ENCODE measurements at places on chromosomes 1 and 21. TPM values are rescaled to one million over a fixed set of nuclear protein-coding genes. Genes with fewer than 3 reads are reported as not detected.

PRRX1 gene
- total RNA-seq = 57.1 TPM

ACTN2 gene
- 2.7 TPM for total RNA-seq

DNA sequence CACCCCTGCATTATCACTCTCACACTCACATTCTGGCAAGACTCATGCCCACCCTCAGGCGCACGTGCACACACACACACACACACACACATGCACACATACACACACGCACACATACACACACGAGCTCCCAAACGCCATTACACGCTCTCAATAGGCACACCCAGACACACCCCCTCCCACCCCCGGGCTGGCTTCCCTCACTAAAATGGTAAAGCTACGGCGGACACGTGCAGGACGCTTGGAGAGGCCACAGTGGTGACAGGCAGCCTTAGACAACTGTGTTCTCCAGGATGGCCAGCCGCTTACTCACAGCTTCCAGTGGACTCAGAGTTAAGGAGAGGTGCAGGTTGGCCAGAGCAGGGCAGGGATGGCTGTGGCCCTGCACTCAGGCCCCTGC lies 10.1 kb downstream of the MATN1 start:
- no peaks in the 10 kb centered on the region for H3K27me3 ChIP-seq
- H3K4me1 ChIP-seq = no peaks in the 10 kb centered on the region
- no peak overlapping the region for H3K27ac ChIP-seq

OR2T33 gene
- not detected for total RNA-seq

PRKAA2 gene
- total RNA-seq = 3.3 TPM

DNA sequence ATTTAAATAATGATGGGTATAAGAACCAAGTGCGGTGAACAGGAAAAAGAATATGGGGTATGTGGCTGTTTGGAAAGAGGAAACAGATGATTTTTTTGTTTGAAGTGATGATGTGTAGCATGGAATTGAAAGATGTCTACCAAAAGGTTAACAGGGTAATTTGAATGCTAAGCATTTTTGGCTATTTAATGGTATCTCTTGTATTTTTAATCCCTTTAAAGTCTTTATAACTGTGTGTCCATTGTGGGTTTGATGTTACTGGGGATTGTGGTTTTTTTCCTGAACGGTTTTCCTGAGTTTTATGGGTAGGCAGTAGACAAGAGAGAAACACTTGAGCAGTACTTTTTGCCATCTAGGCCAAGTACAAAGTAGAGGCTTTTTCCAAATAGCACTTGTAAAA lies 63.2 kb downstream of the PRDM2 start:
- DNase-seq = no peak
- no peak overlapping the region for H3K27ac ChIP-seq
- no peaks in the 10 kb centered on the region for H3K27me3 ChIP-seq
- H3K36me3 ChIP-seq = no peaks in the 10 kb centered on the region
- no peak overlapping the region for H3K4me3 ChIP-seq
- peaks cover 18% of the 10 kb centered on the region for H3K4me1 ChIP-seq

ANKRD65 gene
- 48.8 TPM for total RNA-seq

GRCh38 chr1:47527653-47528272 lies 89.9 kb downstream of the FOXD2 start:
- no peaks in the 10 kb centered on the region for H3K27me3 ChIP-seq
- no peak overlapping the region for H3K4me3 ChIP-seq
- no peak overlapping the region for H3K27ac ChIP-seq
- no peaks in the 10 kb centered on the region for H3K4me1 ChIP-seq
- DNase-seq = no peak

GRCh38 chr1:32400876-32401631 lies 6.8 kb upstream of the BSDC1 start:
- no peaks in the 10 kb centered on the region for H3K4me1 ChIP-seq
- DNase-seq = peak; percentile 88
- no peak overlapping the region for H3K27ac ChIP-seq
- H3K4me3 ChIP-seq = no peak overlapping the region
- no peaks in the 10 kb centered on the region for H3K27me3 ChIP-seq
- no peaks in the 10 kb centered on the region for H3K36me3 ChIP-seq

CELSR2 gene
- 6.7 TPM for total RNA-seq

AGT gene
- total RNA-seq = 0.60 TPM

GRCh38 chr1:66386712-66387111 lies 147.2 kb upstream of the SGIP1 start:
- no peaks in the 10 kb centered on the region for H3K27me3 ChIP-seq
- no peaks in the 10 kb centered on the region for H3K36me3 ChIP-seq
- H3K27ac ChIP-seq = no peak overlapping the region
- no peak for DNase-seq

- H3K4me3 ChIP-seq = no peak overlapping the region
- H3K27ac ChIP-seq = no peak overlapping the region
- no peaks in the 10 kb centered on the region for H3K36me3 ChIP-seq
- no peaks in the 10 kb centered on the region for H3K27me3 ChIP-seq
- DNase-seq = no peak
- no peaks in the 10 kb centered on the region for H3K4me1 ChIP-seq
These were observed 211.7 kb downstream of the NFIA start for GRCh38 chr1:61293986-61294504.

- H3K27me3 ChIP-seq = no peaks in the 10 kb centered on the region
- no peaks in the 10 kb centered on the region for H3K36me3 ChIP-seq
- no peaks in the 10 kb centered on the region for H3K4me1 ChIP-seq
- no peak overlapping the region for H3K27ac ChIP-seq
- H3K4me3 ChIP-seq = peak overlapping the region; percentile 76
These were observed 8.3 kb upstream of the MPZL1 start for GRCh38 chr1:167713330-167714081.

STK40 gene
- total RNA-seq = 83.2 TPM

DNA sequence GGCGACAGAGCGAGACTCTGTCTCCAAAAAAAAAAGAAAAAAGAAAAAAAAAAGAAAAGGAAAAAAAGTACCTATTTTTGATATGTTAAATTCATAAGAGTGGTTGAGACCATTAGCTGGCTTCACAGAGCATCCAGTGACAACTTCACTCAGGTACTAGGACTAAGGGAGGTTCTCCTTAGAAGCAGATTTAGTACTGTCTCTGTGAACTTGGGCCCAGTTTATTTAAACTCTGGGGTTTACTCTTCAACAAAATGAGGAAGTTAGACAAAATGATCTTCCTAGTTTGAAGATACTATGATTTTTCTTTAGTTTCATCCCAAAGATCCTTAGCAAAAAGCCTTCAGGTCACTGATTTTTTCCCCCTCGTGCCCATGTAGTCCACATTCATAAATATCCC lies 21.2 kb downstream of the MACO1 start:
- H3K36me3 ChIP-seq = no peaks in the 10 kb centered on the region
- no peaks in the 10 kb centered on the region for H3K27me3 ChIP-seq
- DNase-seq = no peak
- H3K27ac ChIP-seq = no peak overlapping the region
- no peaks in the 10 kb centered on the region for H3K4me1 ChIP-seq

VWA5B1 gene
- total RNA-seq = 0.15 TPM

RSPH1 gene
- total RNA-seq = 2.5 TPM

NHLH2 gene
- not detected for total RNA-seq

GRCh38 chr1:206663832-206664652 lies 20.7 kb upstream of the MAPKAPK2 start:
- no peaks in the 10 kb centered on the region for H3K36me3 ChIP-seq
- no peaks in the 10 kb centered on the region for H3K27me3 ChIP-seq
- no peak overlapping the region for H3K27ac ChIP-seq
- no peak overlapping the region for H3K4me3 ChIP-seq
- H3K4me1 ChIP-seq = peaks cover 5% of the 10 kb centered on the region
- DNase-seq = peak; percentile 55

- no peak overlapping the region for H3K4me3 ChIP-seq
- DNase-seq = no peak
- H3K27ac ChIP-seq = no peak overlapping the region
- no peaks in the 10 kb centered on the region for H3K27me3 ChIP-seq
- H3K4me1 ChIP-seq = no peaks in the 10 kb centered on the region
- H3K36me3 ChIP-seq = no peaks in the 10 kb centered on the region
These were observed 16.5 kb downstream of the DR1 start for GRCh38 chr1:93362237-93362636.

GRCh38 chr1:37616330-37616729 lies 18.4 kb downstream of the RSPO1 start:
- H3K4me1 ChIP-seq = no peaks in the 10 kb centered on the region
- no peak for DNase-seq
- H3K4me3 ChIP-seq = no peak overlapping the region
- no peaks in the 10 kb centered on the region for H3K36me3 ChIP-seq

GRCh38 chr1:205584732-205585131 lies 47.1 kb downstream of the ELK4 start:
- H3K27me3 ChIP-seq = no peaks in the 10 kb centered on the region
- H3K36me3 ChIP-seq = no peaks in the 10 kb centered on the region
- H3K27ac ChIP-seq = no peak overlapping the region
- H3K4me1 ChIP-seq = peaks cover 11% of the 10 kb centered on the region
- DNase-seq = no peak

DNA sequence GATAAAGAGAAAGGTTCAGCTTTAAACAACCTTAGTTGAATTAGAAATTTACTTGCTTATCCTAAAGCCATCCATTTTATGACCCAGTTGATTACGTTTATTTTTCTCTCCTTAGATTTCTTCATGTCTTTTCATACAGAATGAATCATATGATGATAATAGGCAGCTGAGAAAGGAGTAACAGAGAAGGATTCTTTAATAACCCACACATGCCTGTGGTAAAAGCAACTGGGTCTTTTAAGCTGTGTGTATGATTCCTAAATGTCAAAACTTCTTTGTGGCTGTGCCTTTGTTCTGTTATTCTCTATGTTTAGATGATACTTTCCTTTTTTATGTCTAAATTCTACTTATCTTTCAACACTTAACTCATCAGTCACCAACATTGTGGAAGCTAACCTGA lies 626.5 kb downstream of the NCAM2 start:
- no peaks in the 10 kb centered on the region for H3K27me3 ChIP-seq
- no peak overlapping the region for H3K27ac ChIP-seq
- H3K36me3 ChIP-seq = no peaks in the 10 kb centered on the region
- H3K4me1 ChIP-seq = no peaks in the 10 kb centered on the region

DNA sequence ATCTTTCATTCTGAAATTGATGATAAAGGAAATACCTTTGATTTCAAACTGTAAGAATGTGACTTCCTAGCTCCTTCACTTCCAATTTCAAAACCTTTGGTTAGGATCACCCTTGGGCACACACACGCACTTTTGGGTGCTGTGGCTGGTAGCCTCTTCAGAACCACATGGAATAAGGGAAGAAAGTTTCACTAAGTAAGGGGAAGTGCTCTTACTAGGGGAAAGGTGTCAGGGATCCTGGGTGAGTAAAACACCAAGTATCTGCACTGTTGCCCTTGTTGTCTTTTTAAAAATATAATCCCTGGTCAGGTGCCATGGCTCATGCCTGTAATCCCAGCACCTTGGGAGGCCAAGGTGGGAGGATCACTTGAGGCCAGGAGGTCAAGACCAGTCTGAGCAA lies 132.4 kb downstream of the SDCCAG8 start:
- H3K27me3 ChIP-seq = no peaks in the 10 kb centered on the region
- H3K36me3 ChIP-seq = no peaks in the 10 kb centered on the region
- H3K4me1 ChIP-seq = no peaks in the 10 kb centered on the region
- no peak for DNase-seq
- H3K27ac ChIP-seq = no peak overlapping the region

GRCh38 chr1:167635156-167635648 lies 5.2 kb downstream of the RCSD1 start:
- peaks cover 8% of the 10 kb centered on the region for H3K4me1 ChIP-seq
- H3K27ac ChIP-seq = no peak overlapping the region
- H3K36me3 ChIP-seq = no peaks in the 10 kb centered on the region
- no peak overlapping the region for H3K4me3 ChIP-seq

DNA sequence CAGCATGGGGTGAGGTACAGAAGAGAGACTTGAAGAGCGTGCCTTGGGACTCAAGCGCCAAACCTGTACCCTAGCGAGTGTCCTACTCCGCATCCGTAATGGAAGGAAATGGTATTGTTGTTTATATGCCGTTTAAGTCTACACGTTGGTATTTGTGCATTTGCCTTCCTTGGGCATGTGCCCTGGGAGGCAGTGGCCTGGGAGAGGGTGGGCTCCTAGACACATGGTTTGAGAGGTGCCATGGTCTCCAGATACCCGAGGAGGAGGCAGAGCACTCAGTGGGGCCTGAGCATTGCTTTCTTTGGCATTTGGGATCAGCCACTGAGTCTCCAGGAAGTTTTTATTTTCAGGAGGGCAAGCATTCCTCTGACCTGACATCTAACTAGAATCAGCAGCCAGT lies 6.5 kb downstream of the ZNF672 start:
- H3K36me3 ChIP-seq = no peaks in the 10 kb centered on the region
- H3K27ac ChIP-seq = no peak overlapping the region
- H3K27me3 ChIP-seq = no peaks in the 10 kb centered on the region
- no peak for DNase-seq
- H3K4me3 ChIP-seq = no peak overlapping the region

NBPF6 gene
- total RNA-seq = not detected

DNA sequence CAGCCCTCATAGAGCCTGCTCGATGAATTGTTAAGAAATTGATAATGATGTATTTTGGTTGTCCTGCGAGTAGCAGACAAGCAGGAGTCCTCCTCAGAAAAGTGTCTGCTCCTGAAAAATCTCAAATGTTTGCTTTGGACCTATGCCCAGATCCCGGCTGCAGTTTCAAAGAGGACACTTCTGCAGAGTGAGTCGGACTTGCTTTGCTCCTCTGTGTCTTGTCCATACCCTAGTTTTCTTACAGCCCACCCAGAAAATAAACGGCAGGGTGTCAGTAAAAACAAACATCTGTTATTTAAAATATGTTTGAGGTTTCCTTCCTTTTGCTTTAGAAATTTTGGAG lies 2.8 kb downstream of the S100A10 start:
- no peak overlapping the region for H3K4me3 ChIP-seq
- peak; percentile 46 for DNase-seq
- H3K4me1 ChIP-seq = peaks cover 23% of the 10 kb centered on the region
- no peaks in the 10 kb centered on the region for H3K27me3 ChIP-seq
- H3K36me3 ChIP-seq = no peaks in the 10 kb centered on the region

TRIM67 gene
- total RNA-seq = not detected

- DNase-seq = peak; percentile 56
- no peaks in the 10 kb centered on the region for H3K27me3 ChIP-seq
- no peak overlapping the region for H3K27ac ChIP-seq
These were observed 1.9 kb downstream of the MTFR1L start for GRCh38 chr1:25821630-25822091.

DNA sequence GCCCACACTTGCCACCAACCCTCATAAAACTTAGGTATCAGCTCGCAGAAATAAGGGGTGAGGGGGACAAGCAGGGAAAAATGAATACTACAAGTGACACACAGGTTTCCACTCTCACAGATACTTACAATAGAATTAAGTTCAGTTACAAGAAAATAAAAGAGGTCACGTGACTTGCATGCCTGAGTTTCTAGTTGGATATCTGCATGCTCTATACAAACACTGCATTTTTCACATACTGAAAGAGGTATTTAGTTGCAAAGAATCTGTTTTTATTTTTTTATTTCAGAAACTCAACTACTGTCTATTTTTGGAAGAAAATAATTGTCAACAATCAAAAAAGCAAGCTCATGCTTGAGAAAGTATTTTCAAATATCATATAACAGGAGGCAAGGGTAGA lies 43.5 kb downstream of the DPYD start:
- H3K27ac ChIP-seq = no peak overlapping the region
- no peak overlapping the region for H3K4me3 ChIP-seq
- no peak for DNase-seq
- H3K27me3 ChIP-seq = no peaks in the 10 kb centered on the region

GRCh38 chr1:33390542-33390941 lies 40.4 kb downstream of the PHC2 start:
- no peak overlapping the region for H3K27ac ChIP-seq
- H3K4me3 ChIP-seq = no peak overlapping the region
- H3K27me3 ChIP-seq = no peaks in the 10 kb centered on the region
- no peaks in the 10 kb centered on the region for H3K36me3 ChIP-seq

TCEA3 gene
- total RNA-seq = 79.7 TPM

Data from ovary (tissue), 10 donors.